ENCODE measurements at places on chromosomes 16 and 17.
A peak's percentile ranks its signal among the peaks of the same experiment; 100 is the strongest.

DNA sequence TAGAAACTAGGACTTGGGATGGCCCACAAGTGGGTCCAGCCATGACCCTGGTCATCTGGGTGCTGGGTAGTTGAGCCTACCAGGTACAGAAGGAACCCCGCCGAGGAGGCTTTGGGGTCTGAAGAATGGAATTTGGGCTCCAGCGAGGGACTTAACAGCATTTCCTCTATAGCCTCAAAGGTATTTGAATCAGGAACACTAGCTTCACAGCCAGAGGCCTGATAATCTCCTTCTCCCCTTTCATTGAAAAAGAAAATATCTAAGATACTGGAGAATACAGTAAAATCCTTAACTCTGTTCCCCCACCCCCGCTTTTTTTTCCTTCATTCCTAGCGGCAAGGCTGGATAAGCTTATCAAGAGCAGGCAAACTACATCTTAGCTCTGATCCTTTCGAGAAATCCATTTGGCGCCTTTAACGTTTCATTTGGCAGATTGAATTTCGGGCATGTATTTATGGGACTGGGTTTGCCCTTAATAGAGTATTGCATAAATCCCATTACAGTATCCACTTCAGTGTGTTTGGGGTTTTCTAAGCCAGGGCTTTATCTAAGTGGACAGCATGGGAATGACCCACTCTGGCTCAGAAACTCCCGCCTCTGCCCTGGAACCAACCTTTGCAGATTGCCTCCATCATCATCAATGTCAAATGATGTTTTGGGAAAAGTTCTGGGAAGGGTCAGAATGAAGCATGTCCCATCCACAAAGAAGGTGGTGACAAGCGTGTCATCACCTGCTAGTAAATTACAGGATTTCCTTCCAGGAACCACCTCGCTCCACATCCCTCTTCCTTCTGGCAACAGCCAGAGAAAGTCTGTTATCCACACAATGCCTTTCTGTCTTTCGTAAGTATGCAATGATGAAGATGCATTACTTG, 36.9 kb downstream of the XYLT1 start:
- no peaks in the 10 kb centered on the region for H3K36me3 ChIP-seq
- DNase-seq = no peak
- peaks cover 19% of the 10 kb centered on the region for H3K4me1 ChIP-seq

DNA sequence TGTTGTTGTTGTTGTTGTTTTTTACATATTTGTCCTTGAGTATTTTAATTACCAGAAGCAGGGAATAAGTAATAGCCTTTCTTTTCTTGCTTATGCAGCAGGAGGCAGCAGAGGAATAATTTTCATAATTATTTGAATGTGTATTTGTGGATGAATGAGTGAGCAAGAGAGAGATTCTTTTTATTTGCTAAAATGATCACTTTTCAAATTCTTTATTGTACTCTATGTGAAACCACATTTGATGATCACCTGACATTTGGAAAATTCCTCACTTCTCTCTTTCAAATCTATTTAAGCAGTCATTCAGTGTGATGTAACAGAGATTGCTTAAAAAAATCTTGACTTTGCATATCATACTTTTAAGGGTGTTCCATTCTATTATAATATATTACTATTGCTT, 223.6 kb downstream of the BCAS3 start:
- no peaks in the 10 kb centered on the region for H3K36me3 ChIP-seq
- H3K4me3 ChIP-seq = no peak overlapping the region
- peaks cover 23% of the 10 kb centered on the region for H3K4me1 ChIP-seq
- no peak for DNase-seq
- no peaks in the 10 kb centered on the region for H3K27me3 ChIP-seq
- no peak overlapping the region for H3K27ac ChIP-seq

- no peaks in the 10 kb centered on the region for H3K36me3 ChIP-seq
- no peaks in the 10 kb centered on the region for H3K4me1 ChIP-seq
- H3K27ac ChIP-seq = no peak overlapping the region
- no peak overlapping the region for H3K4me3 ChIP-seq
- H3K27me3 ChIP-seq = no peaks in the 10 kb centered on the region
These were observed 1.8 kb downstream of the C16orf96 start for GRCh38 chr16:4557973-4558372.

GRCh38 chr17:2282297-2282873, 21.2 kb downstream of the SMG6 start:
- no peaks in the 10 kb centered on the region for H3K27me3 ChIP-seq
- H3K36me3 ChIP-seq = peaks cover 34% of the 10 kb centered on the region
- H3K4me1 ChIP-seq = no peaks in the 10 kb centered on the region
- H3K27ac ChIP-seq = no peak overlapping the region
- H3K4me3 ChIP-seq = no peak overlapping the region

GRCh38 chr17:48738803-48739526, 10.4 kb upstream of the HOXB13 start:
- no peak for DNase-seq
- peaks cover 15% of the 10 kb centered on the region for H3K27me3 ChIP-seq
- no peak overlapping the region for H3K4me3 ChIP-seq

GRCh38 chr17:73191443-73192205, 1.2 kb upstream of the COG1 start:
- no peaks in the 10 kb centered on the region for H3K27me3 ChIP-seq
- DNase-seq = no peak
- peaks cover 19% of the 10 kb centered on the region for H3K4me1 ChIP-seq
- peaks cover 2% of the 10 kb centered on the region for H3K36me3 ChIP-seq

DNA sequence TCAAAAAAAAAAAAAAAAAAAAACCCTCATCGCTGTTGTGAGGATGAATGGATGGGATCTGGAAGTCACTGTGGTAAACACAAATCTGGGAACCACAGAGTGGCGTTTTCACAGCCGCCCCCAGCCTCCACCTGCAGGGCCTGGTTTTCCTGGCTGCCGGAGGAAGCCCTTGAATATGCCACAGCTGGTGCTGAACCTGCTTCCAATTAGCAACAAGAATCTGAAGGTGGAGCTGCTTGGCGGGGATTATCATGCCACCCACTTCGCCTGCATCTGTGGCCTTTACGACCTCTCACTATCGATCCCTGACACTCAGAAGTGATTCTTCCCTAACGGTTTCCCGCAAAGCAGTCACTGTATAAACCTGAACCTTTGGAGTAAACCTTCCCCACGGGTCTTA, 16.1 kb downstream of the MRM3 start:
- no peaks in the 10 kb centered on the region for H3K36me3 ChIP-seq
- H3K4me1 ChIP-seq = peaks cover 4% of the 10 kb centered on the region
- H3K27ac ChIP-seq = no peak overlapping the region
- H3K4me3 ChIP-seq = no peak overlapping the region
- no peak for DNase-seq

GRCh38 chr17:10151667-10152496, 46.5 kb downstream of the GAS7 start:
- no peak overlapping the region for H3K4me3 ChIP-seq
- DNase-seq = no peak
- H3K36me3 ChIP-seq = no peaks in the 10 kb centered on the region
- H3K27me3 ChIP-seq = no peaks in the 10 kb centered on the region

DNA sequence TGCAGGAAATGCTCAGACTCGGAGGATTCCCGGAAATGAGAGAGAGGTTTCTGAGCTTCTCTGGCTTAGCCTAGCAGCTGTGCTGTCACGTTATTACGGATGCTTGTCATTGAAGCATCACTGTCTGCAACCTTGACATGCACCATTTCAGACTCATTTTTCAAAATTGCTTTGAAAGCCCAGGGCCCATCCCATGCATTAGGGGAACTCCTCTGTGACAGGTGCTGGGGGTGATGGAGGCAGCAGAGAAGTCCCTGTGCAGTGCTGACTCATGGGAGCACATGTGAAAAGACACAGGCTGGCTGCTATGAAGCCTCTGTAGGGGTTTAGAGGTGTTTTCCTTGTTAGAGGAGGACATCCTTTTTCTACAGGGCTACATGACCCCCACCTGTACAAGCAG, 214.0 kb upstream of the MPHOSPH6 start:
- no peaks in the 10 kb centered on the region for H3K27me3 ChIP-seq
- peaks cover 27% of the 10 kb centered on the region for H3K4me1 ChIP-seq
- H3K27ac ChIP-seq = no peak overlapping the region
- no peaks in the 10 kb centered on the region for H3K36me3 ChIP-seq

DNA sequence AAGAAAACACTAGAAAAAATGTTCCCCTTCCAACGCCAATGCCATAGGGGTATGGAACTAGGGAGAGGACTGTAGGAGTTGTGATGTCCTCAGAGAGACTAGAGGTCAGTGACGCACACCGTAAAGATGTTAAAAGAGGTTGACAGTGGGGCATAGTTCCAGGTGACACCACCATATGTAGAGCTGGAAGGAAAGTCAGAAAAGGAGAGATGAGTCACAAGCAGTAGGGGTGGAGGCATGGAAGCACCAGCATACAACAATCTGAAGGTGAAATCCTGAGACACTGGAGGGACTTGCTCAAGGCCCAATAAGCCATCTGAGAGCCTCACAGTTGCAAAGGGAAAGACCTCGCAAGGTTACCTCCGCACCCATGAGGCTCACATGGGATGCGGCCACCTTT, 76.0 kb downstream of the ZNF18 start:
- H3K27me3 ChIP-seq = no peaks in the 10 kb centered on the region
- no peak for DNase-seq
- no peaks in the 10 kb centered on the region for H3K4me1 ChIP-seq
- no peaks in the 10 kb centered on the region for H3K36me3 ChIP-seq
- H3K27ac ChIP-seq = no peak overlapping the region
- no peak overlapping the region for H3K4me3 ChIP-seq

DNA sequence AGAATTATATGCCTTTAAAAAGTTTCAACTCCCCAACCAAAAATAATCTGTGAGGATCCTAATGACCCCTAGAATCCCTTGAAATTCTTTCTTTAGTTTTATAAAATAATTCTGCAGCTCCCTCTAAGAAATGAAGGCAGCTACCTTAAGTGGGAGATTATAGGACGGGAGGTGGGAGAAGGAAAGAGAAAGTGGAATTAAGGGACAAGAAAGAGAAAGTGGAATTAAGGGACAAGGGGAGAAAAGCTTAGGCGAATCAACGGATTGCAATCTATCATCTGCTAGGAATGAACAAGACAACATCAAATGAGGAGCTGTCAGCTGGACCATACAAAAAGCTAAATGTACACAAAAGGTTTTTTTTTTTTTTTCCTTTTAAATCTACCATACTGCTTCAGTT, 262.0 kb downstream of the ZFHX3 start:
- H3K27me3 ChIP-seq = no peaks in the 10 kb centered on the region
- peak overlapping the region; percentile 85 for H3K27ac ChIP-seq
